ENCODE measurements at places on chromosomes 4 and X. TPM values are rescaled to one million over a fixed set of nuclear protein-coding genes. Genes with fewer than 3 reads are reported as not detected.

Gene ADGRA3
- 30.3 TPM for total RNA-seq

GRCh38 chr4:53100501-53101190 lies 238.5 kb downstream of the RASL11B start:
- peak; percentile 75 for DNase-seq
- H3K27ac ChIP-seq, result peak overlapping the region; percentile 80
- H3K4me3 ChIP-seq, result peak overlapping the region; percentile 34
- H3K36me3 ChIP-seq, result no peaks in the 10 kb centered on the region

DNA sequence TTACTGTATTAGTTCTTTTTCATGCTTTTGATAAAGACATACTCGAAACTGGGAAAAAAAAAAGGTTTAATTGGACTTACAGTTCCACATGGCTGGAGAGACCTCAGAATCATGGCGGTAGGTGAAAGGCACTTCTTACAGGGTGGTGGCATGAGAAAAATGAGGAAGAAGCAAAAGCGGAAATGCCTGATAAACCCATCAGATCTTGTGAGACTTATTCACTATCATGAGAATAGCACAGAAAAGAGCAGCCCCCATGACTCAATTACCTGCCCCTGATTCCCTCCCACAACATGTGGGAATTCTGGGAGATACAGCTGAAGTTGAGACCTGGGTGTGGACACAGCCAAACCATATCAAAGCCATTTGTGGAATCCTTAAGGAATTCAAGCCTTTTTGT lies 1238.9 kb downstream of the ADGRL3 start:
- no peak overlapping the region for H3K27ac ChIP-seq
- no peak overlapping the region for H3K4me3 ChIP-seq
- no peaks in the 10 kb centered on the region for H3K4me1 ChIP-seq
- DNase-seq, result no peak

GRCh38 chrX:132412208-132412607 lies 76.6 kb downstream of the MBNL3 start:
- no peaks in the 10 kb centered on the region for H3K36me3 ChIP-seq
- H3K27ac ChIP-seq, result no peak overlapping the region
- H3K4me1 ChIP-seq, result no peaks in the 10 kb centered on the region
- no peak for DNase-seq
- H3K4me3 ChIP-seq, result no peak overlapping the region
- H3K27me3 ChIP-seq, result peaks cover 1% of the 10 kb centered on the region
